ENCODE measurements at places on chromosomes 13 and 19.

DNA sequence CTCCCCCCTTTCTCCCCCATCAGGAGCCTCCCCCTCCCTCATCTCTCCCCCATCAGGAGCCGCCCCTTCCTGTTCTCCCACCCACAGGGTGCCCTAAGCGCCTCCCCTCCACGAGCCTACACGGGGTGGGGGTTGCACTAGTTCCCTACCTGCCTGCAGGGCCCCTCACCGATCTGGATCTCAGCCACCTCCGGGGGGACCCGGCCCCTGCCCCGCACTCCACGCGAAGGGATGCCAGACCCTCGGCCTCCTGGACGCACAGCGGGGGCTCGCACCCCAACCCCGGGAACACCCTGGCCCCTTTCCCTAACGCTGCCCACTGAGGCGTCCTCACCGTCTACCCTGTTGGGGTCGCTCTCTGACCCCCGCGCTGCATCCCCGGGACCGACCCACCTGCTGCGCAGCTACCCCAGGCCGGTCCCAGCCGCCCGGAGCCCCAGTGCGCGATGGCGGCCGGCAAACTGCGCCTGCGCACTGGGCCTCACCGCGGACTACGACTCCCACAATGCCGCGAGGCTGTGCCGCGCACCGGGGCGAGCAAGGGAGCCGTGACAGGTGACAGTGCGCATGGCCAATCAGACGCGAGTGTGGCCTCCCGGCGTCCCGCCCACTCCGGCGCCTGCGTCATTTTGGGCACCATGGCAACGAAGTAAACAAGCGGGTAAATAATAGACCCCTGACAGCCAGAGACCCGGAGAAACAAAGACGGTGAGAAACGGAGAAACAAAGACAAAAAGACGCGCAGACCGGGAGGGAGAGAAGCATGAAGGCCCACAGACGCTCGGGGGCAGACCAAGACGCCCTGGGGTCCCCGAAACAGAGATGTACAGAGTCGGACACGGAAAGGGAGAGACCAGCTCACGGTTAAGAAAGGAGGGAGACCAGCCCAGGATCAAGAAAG, at the start of gene ZSCAN18:
Gene ZSCAN18, minus strand, starts transcription at position 451 of the 901 bp plus-strand sequence. CDS start 7,964 bp downstream, outside the sequence.
- DNase-seq = peak; percentile 93

- no peak for DNase-seq
Observed at GRCh38 chr13:109118521-109118920, 489.1 kb downstream of the MYO16 start.

DNA sequence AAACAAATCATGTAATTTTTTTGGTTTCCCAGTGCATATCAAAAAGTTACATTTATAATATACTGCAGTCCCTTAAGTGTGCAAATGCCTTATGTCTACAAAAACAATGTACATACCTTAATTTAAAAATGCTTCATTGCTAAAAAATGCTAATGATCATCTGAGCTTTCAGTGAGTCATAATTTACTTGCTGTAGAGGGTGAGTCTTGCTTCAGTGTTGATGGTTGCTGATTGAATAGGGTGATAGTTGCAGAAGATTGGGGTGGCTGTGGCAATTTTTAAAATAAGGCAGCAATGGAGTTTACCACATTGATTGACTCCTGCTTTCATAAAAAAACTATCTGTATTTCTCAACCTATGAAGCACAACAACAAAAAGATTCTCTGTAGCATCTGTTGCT, 613.9 kb downstream of the TBC1D4 start:
- no peak for DNase-seq

DNA sequence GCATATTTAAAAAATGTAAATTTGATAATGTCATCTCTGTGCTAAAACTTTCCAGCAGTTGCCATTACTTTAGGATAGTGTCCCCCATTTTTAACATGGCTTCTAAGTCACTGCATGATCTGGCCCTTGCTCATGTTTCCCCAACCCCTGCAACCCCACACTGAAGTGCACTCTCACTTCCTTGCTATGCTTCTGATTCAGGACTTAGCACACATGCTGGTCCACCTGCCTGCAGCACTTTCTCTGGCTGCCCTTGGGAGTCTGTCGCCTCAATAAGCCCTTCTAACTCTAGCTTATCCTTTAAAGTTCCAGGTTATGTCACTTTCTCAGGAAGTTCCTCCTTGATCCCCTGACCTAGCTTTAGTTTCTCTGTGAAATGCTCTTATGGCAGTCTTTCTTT, 241.0 kb downstream of the POSTN start:
- DNase-seq = no peak

- no peak for DNase-seq
Observed at GRCh38 chr13:32473650-32474049, 45.7 kb upstream of the N4BP2L1 start.

- DNase-seq = no peak
Observed at GRCh38 chr13:105370011-105370650, 1165.3 kb downstream of the EFNB2 start.

GRCh38 chr13:79895416-79895815, 414.5 kb downstream of the NDFIP2 start:
- no peak for DNase-seq

GRCh38 chr13:101698400-101698799, 245.9 kb downstream of the ITGBL1 start:
- no peak for DNase-seq

DNA sequence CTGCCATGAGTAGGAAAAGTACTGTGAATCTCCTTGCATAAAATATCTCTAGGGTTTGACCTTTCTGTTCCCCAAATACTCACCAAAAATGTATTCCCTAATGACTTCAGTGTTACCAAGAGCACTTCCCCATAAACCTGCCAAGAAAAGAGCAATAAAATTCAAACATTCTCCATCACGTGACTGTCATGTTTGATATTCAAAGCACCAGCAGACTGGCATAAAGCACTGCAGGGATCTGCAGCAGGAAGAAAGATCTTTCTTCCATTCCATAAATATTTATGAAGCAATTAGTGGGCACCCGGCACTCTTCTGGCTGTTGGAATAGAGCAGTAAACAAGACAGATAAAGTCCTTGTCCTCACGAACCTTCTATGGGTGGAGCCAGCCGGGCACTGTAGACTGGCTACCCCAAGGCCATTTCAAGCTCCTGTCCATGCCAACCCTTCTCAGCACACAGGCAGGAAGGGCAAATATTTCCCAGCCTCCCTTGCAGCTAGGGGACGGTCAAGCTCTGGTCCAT, 20.3 kb downstream of the PLA2G4C start:
- no peak for DNase-seq

GRCh38 chr13:31037874-31038500, 105.5 kb downstream of the TEX26 start:
- DNase-seq = no peak

- peak; percentile 0 for DNase-seq
Observed at GRCh38 chr19:37654629-37655300, 500 bp downstream of the ZFP30 start.

- DNase-seq = no peak
Observed at GRCh38 chr19:3766520-3766919, 4.0 kb downstream of the MRPL54 start.

DNA sequence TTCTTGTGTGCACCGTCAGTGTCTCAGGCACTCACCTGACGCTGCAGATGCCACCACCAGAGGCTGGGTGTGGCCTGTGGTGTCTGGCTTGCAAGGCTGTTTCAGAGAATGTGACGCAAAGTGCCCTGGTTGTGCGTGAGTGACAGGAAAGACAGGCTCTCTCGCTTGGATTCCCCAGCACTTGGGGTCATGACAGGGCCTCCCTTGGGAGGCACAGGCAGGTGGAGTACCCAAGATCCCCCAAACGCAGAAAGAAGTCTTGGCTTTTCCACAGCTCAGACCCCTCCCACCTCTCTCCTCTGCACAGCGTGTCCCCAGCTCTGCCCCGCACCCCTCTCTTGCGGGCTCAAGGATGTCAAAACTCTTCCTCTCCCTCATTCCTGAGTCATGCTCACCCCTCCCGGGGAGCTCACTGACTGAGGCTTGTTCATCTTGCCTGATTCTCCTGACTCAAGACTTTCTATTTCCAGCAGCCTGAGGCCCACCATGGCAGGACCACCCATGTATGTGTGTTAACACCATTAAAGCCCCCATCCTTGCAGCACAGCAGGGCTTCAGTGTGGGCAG, 21.0 kb downstream of the DHX34 start:
- DNase-seq = no peak

GRCh38 chr19:1356508-1356865, 27.2 kb upstream of the NDUFS7 start:
- no peak for DNase-seq

GRCh38 chr13:37338726-37339385, 233.4 kb upstream of the CSNK1A1L start:
- no peak for DNase-seq

- DNase-seq = no peak
Observed at GRCh38 chr19:7914598-7915045, at the start of gene TGFBR3L. Gene TGFBR3L (plus strand): TSS chr19:7914830.

- peak; percentile 6 for DNase-seq
Observed at GRCh38 chr19:10961073-10961860, 437 bp downstream of the SMARCA4 start.
